Activated T-helper 1 cell treated with anti-CD3 and anti-CD28 coated beads, Interleukin-2, amount 50 U/mL, for 16 hours (primary cell): ENCODE measurements at places on chromosomes 5 and 9.

- no peak for DNase-seq
Measured at GRCh38 chr9:116933251-116933650, 246.1 kb downstream of the TRIM32 start.

- no peak for DNase-seq
Measured at GRCh38 chr5:172640822-172641358, at the start of gene NEURL1B. NEURL1B (plus strand) TSS chr5:172641263; CDS start chr5:172641407, 144 bp downstream.

DNA sequence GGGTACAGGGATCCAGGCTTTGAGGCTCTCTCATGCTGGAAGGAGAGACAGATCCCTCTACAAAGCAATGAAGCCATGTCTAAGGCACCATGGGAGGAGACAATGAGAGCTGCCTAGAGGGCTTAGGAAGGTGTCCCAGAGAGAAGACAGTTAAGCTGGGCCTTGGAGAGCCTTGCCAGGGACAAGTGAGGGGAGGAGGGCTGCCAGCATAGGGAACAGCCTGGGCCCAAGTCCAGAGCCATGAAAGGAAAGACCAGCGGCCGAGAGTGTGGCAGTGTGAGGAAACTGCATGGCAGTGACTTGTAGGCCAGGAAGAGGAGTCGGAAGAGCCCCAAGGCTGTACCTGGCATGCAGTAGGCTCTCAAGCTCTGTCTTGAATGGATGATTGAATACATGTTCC lies 88.5 kb downstream of the PSD2 start:
- DNase-seq = no peak

DNA sequence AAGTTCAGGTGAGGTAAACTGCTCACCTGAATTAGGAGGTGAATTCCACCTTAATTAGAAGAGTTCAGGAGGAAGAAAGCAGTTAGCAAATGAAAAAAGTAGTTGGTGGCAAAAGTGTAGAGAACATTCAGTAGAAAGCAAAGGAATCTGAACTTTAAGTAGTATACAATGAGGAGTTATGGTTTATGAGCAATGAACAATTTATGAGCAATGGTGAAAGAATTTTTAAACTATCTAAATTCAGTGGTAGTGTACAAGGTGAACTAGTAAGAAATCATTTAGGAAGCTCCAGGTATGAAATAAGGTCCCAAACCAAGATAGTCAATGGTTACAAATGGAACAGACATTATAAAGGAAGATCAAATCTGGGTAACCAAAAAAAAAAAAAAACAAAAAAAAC lies 3.1 kb downstream of the CETN3 start:
- DNase-seq = no peak

DNA sequence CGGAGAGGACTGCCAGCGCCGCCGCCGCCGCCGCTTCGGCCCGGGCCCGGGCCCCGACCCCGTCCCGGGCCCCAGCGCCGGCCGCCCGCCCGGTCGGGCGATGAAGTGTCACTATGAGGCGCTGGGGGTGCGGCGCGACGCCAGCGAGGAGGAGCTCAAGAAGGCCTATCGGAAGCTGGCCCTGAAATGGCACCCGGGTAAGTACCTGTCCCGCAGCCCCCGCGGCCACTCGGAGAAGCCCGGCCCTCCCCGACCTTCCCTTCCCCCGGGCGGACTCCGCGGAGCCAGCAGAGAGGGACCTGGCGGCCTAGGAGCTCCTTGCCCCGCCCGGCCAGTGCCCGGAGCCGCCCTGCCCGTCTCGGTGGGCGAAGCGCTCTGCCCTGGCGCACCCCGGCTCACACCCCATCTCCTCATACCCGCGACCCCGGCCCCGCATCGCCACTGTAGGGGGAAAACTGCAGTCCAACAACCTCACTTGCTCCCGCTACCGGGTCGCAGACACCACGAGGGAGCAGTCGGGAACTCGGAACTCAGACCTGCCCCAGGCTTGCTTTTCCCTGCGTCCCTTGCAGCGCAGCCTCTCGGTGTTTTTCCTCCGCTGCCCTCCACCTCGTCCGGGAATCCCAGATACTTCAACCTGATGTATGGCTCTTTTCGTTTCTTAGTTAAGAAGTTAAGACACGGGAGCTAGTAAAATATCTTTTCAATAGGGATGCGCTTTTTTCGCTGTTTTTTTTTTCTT lies 532 bp downstream of the DNAJC21 start:
- DNase-seq = peak; percentile 52

- DNase-seq = no peak
Measured at GRCh38 chr5:11596657-11597071, 307.6 kb downstream of the CTNND2 start.

DNA sequence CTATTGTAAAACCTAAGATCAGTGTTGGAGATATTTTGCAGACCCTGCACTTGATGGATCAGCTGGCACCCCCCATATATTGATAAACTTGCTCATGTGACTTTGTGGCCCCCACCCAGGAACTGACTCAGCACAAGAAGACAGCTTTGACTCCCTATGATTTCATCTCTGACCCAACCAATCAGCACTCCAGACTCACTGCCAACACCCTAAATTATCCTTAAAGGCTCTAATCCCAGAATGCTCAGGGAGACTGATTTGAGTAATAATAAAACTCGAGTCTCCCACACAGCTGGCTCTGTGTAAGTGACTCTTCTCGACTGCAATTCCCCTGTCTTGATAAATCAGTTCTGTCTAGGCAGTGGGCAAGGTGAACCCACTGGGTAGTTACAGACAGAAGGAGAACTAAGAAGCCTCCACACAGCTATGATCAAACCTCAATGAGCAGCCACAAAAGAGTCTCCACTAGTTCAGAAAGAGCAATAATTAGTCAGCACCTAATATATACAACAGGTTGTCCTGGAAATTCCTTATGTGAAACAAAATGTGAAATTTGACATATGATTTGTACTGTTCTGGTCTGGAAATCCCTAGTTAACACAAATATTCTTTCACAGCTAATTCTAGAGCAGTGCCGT lies 52.2 kb downstream of the ACTL7B start:
- DNase-seq = no peak
